HuH-7 (cell line): ENCODE measurements at places on chromosomes 16 and 17.

- DNase-seq: no peak
These were observed 122.4 kb upstream of the WSCD1 start for GRCh38 chr17:5947701-5948180.

DNA sequence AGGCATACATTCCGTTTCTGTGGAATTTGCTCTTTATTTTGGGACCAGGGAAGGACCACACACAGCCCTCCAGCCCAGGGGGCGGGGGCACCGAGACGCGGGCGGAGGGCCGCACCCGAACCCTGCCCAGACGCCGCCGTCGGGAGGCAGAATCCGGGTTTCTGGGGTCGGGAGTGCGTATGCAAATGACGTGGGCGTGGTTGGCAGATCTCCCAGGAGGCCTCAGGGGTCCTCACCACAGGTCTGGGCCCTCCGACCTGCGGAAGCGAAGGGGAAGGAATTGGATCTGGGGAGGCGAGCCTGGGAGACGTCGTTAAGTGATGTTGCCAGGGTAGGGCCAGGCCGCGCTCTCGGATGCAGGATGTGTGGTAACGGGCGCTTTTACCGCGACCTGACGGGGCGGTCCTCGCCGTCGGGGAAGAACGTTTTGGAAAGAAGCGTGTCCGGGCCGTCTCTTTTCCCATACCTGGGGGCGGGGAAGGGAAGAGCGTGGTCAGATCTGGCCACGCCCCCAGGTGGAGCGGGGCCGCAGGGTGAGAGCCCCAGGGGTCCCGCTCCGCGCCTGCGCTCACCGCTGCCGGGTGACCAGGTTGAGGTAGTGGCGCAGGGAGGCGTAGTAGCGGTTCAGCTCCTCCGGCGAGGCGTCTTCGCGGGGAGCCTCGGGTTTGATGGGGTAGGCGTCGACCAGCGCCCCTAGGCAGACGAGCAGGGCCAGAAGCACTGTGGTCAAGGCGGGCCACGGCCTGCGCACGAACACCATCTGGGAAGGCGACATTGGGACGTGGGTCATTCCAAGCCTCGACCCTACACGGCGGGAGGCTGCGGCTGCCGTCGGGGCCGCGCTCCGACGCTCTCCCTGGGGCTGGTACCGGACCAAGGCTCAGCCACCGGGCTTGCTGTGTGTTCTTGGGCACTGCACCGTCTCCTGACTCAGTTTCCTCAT lies 745 bp downstream of the PYY start:
- no peak for DNase-seq

DNA sequence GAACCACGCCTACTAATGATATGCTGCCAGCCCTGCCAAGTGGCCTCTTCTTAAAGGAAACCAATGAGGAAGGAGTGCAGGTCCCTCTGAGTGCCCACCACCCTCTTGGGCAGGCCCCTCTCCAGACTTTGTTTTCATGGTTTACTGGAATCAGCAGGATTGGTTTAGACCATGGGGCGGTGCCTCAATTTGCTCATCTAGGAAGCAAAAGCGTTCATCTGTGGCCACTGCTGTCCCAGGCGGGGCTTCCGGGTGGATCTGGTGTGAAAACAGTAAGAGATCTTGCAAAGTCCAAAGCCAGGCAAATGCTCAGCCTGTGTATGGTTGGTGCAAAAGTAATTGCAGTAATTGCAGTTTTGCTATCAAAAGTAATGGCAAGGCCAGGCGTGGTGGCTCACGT lies 71.3 kb downstream of the AMFR start:
- no peak for DNase-seq

- no peak for DNase-seq
These were observed 20.6 kb downstream of the ABAT start for GRCh38 chr16:8694795-8695728.

DNA sequence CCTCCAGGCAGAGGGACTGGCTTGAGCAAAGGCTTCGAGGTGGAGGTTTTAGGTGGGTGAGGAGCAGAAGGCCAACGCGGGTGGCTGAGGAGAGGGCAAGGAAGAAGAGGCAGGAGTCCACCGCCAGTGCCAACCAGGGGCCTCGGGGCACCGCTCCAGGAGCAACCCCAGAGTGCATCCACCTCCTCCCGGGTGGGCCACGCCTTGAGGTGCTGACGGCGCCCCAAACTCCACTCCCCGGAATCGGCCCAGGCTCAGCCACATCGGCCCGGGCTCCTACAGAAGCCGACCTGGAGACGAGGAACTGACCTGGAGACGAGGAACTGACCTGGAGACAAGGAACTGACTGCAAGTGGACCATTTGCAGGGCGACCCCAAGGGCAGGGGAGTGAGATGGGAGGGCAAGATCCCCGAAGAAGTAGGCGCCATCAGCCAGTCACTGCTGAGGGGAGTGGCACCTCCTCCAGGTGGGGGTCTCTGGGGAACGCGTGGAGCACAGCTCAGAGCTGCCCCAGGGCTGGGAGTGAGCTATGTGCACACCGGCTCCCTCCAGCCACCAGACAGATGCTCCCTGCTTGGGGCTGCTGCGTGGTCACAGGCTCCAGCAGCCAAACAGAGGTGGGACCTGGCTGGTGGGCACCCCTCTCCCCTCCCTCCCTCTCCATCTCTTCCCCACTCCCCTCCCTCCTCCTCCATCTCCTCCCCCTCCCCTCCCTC lies 29.2 kb upstream of the CBFA2T3 start:
- DNase-seq: no peak
